ENCODE measurements at places on chromosomes 16 and 17.

DNA sequence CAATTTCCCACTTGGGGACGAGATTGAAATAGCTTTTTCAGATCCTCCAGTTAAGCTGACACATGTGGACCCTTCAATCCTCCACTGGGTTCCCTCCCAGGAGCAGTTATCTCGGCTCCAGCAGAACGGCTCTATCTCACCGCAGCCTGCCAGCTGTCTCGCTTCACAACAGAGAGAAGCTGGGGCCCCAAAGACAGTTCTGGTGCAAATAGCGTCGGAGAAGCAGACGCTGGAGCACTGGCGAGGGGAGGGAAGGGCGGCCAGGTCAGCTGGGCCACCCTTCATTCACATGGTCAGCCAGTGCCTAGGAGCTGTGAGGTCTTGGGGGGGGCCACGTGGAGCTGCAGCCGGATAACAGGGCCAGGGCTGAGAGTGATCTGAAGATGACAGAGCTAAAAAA, 141.3 kb upstream of the SDK2 start:
- no peak for DNase-seq

GRCh38 chr16:10877472-10877946, 507 bp downstream of the CIITA start:
- no peak for DNase-seq

DNA sequence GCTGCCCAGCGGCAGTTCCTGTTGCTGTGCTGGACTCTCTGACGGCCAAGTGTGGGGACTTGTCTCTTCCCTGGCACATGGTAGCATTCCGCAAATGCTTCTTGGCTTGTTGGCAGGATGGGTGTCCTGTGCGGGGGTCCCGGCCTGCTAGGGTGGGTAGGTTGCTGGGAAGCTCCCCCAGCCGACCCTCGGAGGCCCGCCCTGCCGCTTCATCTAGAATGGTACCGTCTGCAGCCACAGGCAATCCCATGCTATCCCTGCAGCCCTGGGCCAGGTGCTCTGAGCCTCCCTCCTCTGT, 78.3 kb upstream of the LHX1 start:
- no peak for DNase-seq

DNA sequence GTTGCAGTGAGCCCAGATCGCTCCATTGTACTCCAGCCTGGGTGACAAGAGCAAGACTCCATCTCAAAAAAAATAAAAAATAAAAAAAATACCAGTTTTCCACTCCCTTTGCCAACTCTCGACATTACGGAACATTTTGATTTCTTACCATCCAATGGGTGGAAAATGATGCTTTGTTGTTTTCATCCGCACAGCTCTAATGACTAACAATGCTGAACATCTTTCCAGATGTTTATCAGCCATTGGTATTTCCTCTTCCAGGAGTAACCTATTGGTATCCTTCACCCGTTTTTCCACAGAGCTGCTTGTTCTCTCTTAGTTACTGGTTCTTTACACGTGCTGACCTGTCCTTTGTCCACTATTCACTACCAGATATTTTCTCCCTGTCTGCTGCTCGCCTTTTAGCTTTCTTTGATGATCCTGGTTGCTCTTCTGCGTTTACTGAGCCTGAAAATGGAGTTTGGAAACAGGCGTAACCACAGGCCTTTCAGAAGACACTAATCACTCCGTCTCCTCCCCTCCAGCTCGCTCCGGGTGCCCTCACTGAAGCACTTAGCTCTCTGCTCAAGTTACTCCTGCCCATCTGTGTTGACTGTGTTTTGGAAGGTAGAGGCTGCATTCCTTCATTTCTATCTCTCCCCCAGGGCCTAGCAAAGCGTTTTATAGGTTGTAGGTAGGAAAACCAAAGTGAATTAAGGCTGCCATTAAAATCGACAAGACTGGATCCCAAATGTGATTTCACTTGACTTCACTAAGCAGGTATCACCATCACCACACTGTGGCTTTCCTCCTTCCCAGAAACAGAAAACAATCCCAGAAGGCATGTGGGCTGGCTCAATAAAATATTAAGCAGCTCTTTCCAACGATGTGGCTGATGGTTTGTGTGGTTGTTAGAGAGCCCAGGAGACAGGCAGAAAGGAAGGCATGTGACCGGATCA, 8.9 kb downstream of the SHPK start:
- no peak for DNase-seq

GRCh38 chr16:29915590-29916247, 10.3 kb downstream of the KCTD13 start:
- DNase-seq, result no peak

DNA sequence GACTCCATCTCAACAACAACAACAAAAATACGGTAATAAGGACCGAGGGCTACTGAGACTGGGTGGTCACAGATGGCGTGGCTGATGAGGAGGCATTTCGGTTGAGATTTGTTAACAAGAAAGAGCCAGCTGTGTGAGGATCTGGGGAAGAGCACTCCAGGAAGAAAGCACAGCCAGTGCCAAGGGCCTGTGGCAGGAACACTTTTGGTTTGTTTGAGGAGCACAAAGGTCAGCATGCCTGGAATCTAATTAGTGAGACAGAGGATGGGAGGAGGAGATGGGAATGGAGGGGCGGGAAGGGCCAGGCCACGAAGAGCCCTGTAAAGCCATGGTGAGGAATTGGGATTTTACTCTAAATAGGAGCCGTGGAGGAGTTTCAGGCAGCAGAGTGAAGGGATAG, 24.9 kb downstream of the HASPIN start:
- DNase-seq, result no peak

- no peak for DNase-seq
These were observed 13.7 kb downstream of the SYCE1L start for GRCh38 chr16:77212741-77213541.

DNA sequence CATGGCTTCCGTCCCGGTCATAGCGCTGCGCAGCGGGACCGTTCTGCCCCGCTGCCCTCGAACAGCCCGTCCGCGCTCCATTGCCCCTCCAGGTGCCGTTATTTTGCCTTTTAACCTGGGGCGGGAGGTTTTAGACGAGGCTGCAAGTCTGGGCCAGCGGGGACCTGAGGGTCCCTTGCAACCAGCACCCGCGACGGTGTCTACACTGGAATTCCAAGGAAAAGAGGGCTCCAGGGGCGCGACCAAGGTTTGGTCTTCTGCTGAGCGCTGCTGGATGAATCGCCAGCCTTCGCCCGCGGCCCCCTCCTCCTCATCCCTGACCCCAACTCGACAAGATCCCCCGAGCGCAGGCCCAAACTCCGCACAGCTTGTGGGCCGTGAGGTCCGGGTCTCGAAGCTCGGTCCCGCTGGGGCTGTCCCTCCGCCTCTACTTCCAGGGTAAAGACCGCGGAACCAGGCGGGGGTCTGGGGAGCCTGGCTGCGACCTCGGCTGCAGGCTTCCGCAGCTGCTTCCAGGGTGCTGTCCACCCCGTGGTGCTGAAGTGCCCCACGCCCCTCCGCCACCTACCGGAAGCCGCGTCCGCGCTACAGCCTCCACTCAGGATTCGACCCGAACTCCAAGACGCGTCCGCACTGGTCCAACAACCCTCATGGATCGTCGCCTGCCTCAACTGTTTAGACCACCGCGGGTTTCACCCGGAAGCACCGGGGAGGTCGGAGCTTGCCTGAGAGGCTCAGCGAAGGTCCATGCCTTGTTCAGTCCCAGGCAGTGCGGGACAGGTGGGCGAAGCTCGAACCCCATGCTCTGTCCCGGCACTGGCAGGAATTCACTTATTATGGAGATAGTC, 10.1 kb upstream of the CA4 start:
- DNase-seq, result no peak

- no peak for DNase-seq
These were observed 43.5 kb downstream of the HS3ST2 start for GRCh38 chr16:22857296-22858025.

DNA sequence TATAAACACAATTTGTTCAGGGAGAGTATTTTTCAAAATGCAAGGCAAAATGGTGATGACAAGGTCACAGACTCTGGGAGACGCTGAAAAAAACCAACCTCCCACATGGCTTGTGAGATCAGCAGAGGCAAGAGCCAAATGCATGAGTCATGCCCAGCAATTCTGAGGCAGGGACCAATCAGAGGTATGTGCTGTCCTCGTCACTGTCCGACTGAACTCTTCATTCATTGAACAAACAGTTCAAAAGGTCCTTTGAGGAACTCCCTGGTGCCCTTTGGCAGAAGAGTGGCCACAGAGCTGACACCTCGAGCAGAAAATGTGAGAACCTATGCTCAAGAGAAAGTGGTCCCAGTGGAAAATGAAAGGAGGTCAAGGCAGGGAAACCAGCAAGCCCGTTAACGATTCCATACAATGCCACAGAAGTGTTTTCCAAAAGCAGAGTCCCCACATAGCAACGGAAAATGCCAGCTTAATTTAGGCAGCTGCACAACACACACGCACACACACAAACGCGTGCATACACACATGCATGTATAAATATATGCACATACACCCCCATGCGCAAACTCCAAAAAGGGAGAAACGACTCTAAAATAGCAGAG, 50.9 kb downstream of the CDH11 start:
- no peak for DNase-seq

DNA sequence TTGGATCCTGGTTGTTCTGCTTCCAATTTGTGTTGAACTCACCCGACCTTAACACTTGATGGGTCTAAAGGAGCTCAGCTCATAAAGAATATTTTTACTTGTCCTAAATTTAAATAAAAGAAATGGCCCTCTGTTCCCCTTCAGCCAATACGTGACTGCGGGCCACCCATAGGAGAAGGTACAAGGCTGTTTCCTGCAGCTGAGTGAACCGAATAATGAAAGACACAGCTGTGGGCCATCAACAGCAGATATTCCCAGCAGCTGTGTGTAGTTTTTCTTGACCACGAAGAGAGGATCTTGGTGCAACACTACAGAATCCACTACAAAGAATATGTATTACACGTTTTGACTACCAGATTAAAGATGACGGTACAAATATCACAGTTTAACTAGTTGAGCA, 1431.6 kb downstream of the CDH11 start:
- DNase-seq, result no peak

DNA sequence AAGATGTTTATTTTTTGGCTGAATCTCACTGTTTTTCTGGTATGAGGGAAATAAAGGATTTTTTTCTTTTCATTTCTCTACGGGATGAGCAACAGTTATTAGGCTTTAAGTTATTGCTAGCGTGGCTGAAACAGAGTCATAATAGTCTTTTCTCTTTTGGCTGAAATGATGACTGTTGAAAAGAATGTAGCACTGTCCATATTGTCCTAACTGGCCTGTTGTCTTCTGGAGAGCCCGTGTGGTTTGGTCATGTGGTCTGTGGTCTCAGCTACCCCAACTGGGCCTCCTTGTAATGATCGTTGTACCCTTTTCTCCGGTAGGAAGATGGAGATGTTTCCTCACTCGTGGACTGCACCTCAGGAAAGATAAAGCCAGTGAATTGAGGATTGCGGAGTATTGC, 36.6 kb downstream of the EPN2 start:
- DNase-seq, result no peak

- no peak for DNase-seq
These were observed 1.1 kb downstream of the KDM8 start for GRCh38 chr16:27204312-27204915.

- no peak for DNase-seq
These were observed 21.5 kb upstream of the ADGRG1 start for GRCh38 chr16:57606847-57607501.

- no peak for DNase-seq
These were observed 39.4 kb downstream of the LITAF start for GRCh38 chr16:11547118-11547916.

Measured in esophagus squamous epithelium (tissue), 5 donors.